GM13977 (cell line): ENCODE measurements at places on chromosomes 1 and 21.

DNA sequence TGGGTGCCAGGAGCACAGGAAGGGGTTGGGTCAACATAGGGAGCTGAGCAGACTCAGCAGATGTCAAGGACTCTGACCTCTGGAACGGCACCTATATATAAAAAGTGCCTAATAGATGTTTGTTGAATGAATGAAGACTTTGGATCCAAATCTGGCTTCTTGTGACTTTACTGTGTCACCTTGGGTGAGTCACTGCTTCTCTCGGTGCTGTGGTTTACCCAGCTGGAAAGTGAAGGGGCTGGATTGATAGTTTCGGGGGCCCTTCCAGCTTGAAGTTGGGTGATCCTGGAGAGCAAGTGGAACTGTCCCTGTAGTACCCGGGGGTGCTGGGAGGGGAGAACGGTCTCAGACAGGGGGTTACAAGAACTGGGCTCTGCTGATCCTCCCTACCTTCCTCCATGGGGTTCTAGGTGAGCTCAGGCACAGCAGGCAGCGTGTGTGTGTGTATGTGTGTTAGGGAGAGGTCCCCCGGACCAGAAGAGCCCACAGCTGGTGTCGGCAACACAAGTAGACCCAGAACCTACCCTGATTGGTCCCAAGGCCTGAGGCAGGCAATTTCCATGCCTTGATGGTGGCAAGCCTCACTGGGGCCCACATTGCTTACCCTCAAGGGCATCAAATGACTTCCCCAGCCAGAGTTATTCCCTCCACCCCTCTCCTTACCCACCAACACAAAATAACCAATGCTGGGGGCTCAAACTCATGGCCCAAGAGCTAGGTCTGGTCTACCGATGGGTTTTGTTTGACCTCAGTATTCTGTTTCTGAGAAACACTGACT is 5.5 kb upstream of the PADI1 start:
- no peak for DNase-seq

- DNase-seq, result no peak
Observed at GRCh38 chr1:2025491-2025981, 6.4 kb downstream of the GABRD start.

GRCh38 chr21:43348801-43349261 is 78.1 kb downstream of the SIK1 start:
- DNase-seq, result no peak

GRCh38 chr1:230848235-230848634 is 20.1 kb downstream of the C1orf198 start:
- no peak for DNase-seq

- DNase-seq, result peak; percentile 73
Observed at GRCh38 chr1:46613661-46614603, 2.7 kb downstream of the MOB3C start.

GRCh38 chr1:8197493-8198282 is 120.2 kb upstream of the SLC45A1 start:
- no peak for DNase-seq

- no peak for DNase-seq
Observed at GRCh38 chr1:223430236-223430635, 37.0 kb downstream of the CCDC185 start.

GRCh38 chr1:57307392-57308170 is 116.3 kb downstream of the DAB1 start:
- DNase-seq, result no peak

GRCh38 chr21:38664841-38665240 is 140.9 kb upstream of the ETS2 start:
- no peak for DNase-seq

DNA sequence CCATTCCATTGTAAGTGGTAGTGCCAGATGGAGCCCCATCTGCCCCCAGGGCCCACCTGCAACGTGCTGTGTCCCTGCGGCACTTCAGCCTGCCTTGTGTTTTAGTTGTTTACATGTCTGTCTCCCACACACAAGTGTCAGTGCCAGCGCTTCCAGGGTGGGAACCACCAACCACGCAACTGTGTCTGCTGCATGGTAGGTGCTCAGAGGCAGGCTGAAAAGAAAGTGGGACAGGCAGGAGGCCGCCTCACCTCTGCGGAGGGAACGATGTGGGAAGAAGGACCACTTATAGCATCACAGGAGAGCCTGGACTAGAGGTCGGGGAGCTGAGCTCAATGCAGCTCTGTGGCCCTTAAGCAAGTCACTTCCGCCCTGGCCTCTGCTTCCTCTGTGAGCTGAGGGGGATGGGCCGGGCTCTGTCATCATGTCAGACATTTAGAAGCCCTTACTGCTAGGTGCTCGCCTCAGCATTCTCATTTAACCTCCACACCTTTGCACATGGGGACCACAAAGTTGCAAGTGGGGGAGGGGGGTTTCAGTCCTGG is 17.9 kb downstream of the SLC9A1 start:
- peak; percentile 76 for DNase-seq

DNA sequence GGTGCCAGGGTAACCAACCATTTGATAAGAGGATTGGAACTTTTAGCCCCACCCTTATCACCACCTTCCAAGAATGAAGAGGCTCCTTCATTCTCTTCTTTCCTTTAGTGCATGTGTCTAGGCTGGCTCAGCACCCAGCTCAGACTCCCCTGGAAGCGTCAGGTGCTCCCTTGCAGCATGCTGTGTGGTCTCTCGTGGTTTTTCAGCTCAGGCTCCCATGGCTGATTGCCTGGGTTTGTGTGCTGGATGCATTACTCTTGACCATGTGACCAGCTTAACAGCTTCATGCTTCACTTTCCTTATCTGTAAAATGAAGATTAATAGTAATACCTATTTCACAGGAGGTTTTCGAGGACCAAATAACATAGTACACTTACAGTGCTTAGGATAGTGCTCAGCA is 198.4 kb downstream of the HHAT start:
- no peak for DNase-seq

DNA sequence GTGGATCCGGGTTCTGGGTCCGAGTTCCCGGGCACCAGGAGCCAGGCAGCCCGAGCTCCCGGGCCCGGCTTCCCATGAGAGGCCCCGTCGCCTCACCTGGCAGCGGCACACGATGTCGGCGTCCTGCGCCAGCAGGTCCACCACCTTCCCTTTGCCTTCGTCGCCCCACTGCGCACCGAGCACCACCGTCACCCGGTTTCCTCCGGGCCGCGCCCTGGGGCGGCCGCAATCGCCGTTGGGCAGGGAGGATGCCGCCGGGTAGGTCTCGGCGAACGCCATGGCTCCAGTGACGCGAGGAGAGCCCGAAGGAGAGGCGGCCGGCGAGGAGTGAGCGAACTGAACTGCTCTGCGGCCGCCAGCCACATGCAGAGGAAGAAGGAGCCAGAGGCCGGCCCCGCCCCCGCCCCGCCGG is at the start of gene ADSS2:
Gene ADSS2 (minus strand): TSS at position 371 of the 412 bp plus-strand sequence. CDS start 92 bp downstream, at position 279.
- DNase-seq, result no peak

GRCh38 chr1:203131548-203132200 is 4.1 kb downstream of the ADORA1 start:
- no peak for DNase-seq

- DNase-seq, result no peak
Observed at GRCh38 chr1:16386454-16387113, 19.5 kb downstream of the SZRD1 start.

DNA sequence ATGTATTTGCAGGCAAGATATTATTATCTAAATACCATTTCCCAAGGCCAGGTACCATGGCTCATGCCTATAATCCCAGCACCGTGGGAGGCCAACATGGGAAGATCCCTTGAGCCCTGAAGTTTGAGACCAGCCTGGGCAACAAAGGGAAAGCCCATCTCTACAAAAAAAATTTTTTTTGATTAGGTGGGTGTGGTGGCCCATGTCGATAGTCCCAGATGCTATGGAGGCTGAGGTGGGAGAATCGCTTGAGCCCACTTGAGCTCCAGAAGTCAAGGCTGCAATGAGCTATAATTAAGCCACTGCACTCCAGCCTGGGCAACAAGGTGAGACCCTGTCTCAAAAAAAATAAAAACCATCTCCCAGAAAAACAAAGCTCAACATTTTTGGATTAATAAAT is 2.2 kb downstream of the STMN1 start:
- no peak for DNase-seq

- DNase-seq, result no peak
Observed at GRCh38 chr21:45299864-45300785, 12.4 kb upstream of the POFUT2 start.

- no peak for DNase-seq
Observed at GRCh38 chr21:37452227-37452626, 85.7 kb downstream of the DYRK1A start.

- DNase-seq, result peak; percentile 33
Observed at GRCh38 chr1:167601442-167602383, 28.3 kb upstream of the RCSD1 start.

GRCh38 chr1:68197891-68198290 is 34.4 kb downstream of the WLS start:
- DNase-seq, result no peak

DNA sequence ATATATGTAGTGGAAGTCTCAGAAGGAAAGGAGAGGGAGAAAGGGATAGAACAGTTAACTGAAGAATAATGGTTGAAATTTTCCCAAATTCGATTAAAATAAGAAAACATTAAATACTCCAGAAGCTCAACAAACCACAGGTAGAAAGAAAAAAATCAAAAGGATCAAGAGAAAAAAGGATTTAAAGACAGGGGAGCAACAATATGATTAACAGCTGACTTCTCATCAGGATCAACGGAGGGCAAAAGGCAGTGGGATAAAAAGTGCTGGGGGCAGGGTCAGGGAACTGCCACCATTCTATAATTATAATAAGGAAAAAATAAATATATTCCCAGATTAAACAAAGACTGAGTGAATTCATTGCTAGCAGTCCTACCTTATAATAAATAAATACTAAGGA is 55.3 kb downstream of the CDKN2C start:
- no peak for DNase-seq

DNA sequence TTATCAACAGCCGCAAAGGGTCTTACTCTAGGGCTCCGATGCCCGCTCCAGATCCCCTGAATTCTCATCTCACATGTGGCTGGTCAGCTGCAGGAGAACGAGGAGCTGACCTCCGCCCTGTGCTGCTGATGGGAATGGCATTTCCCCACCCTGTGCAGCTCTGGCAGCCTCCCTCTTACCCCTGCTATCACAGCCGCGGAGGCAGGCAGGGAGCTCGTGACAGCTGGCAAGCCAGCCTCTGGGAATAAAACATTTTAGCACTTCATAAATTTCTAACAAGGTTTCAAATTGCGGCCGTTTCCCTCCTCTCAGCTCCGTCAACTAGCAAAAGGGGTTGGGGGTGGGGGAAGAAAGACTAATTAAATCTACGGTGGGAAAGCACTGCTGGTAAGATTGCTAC is 81.1 kb downstream of the DSCAM start:
- no peak for DNase-seq

- no peak for DNase-seq
Observed at GRCh38 chr1:56303805-56304204, 275.6 kb downstream of the PLPP3 start.

DNA sequence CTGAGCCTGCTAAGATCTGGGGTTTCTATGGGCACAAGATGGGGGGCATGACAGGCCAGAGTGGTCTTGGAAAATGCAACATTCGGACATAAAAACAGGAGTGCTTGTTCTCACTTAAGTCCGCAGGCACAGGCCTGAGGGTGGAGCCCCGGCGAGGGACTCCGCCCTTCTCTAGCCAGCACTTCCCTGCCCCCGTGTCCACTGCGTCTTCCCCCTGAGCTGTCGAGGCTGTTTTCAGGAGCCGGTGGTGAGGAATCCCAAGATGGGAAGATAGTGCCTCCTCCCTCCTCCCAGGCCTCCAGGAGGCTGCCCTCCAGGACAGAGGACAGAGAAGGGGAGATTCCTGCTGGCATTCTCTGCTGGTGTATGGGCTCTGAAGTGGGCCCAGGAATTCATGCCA is 105.2 kb downstream of the TLR5 start:
- DNase-seq, result no peak

DNA sequence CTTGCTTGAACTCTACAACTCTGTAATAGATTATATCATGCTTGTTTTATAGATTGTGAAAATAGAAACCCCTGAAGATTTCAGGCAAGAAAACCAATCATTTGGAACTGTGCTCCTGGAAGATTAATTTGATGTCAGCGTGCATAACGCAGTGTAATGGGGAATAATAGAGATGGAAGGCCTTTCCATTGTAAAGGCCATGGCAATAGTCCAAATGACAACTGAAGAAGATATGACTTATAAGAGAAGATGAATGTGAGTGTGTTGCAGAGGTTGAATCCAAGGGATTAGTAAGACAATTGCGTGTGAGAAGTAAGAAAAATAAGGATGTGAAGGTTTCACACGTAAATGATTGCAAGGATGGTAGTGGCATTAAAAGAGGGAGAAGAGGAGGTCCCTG is 285.0 kb downstream of the DUSP10 start:
- no peak for DNase-seq

- DNase-seq, result no peak
Observed at GRCh38 chr1:55233145-55233777, 18.1 kb upstream of the USP24 start.

DNA sequence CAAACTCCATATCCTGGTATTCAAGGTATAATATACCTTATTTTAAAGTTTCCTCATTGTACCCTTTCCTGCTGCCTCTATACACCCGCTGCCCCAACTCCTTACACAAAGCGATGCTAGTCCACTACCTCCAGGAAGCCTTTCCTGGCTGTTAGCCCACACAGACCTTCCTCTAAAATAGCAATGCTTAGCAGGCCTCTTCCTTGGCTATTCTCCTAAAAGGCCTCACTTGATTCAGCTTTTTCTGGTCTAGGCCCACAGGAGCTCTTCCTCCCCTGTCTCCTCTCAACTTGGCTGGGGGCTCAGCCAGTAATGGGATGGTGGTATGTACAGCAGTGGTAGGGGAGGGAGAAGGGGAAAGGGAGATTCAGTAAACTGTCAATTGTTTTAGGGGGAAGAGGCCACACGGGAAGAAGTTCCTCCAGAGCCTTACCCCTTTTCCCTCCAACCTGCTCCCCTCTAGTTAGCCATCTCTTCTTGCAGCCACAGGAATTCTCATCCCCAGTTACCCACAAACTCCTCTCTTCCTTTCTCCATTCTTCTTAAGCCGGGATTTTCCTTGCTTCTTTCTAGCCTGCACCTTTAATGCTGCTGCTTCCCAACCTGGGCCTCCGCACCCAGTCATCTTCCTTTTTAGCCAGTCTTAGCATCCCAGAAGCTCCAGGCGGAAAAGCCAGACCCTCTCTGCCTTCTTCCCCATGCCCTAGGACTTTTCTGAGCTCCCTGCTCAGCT is 2.6 kb downstream of the LRRC41 start:
- DNase-seq, result no peak

GRCh38 chr1:53062708-53063591 is 937 bp downstream of the PODN start:
- no peak for DNase-seq

DNA sequence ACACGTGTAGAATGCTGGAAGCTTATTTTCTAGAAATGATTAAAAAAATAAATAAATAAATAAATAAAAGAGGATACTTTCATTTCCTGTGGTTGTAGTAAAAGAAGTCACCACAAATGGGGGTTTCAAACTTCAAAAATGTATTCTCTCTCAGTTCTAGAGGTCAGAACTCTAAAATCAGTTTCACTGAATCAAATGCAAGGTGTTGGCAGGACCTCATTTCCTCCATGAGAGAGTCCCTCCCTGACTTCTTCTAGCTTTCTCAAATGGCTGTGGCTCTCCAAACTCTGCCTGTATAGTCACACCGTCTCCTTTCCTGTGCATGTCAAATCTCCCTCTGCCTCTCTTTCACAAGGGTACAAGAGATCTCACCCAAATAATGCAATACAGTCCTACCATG is 312.6 kb upstream of the CXADR start:
- DNase-seq, result no peak

- DNase-seq, result no peak
Observed at GRCh38 chr21:29238053-29238966, 60.4 kb upstream of the BACH1 start.
